ENCODE measurements at places on chromosomes 7 and 10. TPM values are rescaled to one million over a fixed set of nuclear protein-coding genes. Genes with fewer than 3 reads are reported as not detected.

The CALN1 gene
- total RNA-seq: not detected

The ITPRIP gene
- total RNA-seq: 18.4 TPM

The C10orf67 gene
- total RNA-seq: 0.46 TPM

The HYAL4 gene
- total RNA-seq: 0.21 TPM

The UBE2D1 gene
- total RNA-seq: 59.3 TPM

The NOM1 gene
- total RNA-seq: 7.8 TPM

DNA sequence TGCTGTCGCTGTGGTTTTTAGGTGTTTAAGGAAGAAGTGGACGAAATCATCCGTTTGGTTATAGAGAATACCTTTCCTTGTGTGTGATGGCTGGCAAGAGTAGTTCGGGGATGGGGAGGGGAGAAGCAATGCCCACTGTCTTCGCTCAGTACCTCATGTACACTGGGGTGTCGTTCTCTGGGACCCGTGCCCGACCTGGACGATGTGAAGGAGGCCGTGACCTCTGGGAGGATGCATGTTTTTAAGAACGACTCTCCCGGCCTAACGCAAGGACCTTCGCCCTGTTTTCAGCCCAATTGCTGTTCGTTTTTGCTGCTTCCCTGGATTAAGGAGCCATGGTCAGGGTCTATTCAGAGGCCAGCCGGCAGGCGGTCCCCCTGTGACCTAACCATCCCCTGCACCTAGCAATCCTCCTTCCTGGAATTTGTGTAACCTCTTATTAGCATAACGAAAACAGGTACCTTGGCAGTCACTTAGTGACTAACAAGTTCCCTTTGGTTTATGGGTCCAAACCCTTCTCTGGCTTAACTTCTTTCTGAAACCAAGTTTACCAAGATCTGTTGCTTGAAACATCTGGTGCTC, 1.3 kb downstream of the NFE2L3 start:
- H3K4me3 ChIP-seq: peak overlapping the region; percentile 64
- no peaks in the 10 kb centered on the region for H3K4me1 ChIP-seq
- DNase-seq: no peak
- no peaks in the 10 kb centered on the region for H3K36me3 ChIP-seq

DNA sequence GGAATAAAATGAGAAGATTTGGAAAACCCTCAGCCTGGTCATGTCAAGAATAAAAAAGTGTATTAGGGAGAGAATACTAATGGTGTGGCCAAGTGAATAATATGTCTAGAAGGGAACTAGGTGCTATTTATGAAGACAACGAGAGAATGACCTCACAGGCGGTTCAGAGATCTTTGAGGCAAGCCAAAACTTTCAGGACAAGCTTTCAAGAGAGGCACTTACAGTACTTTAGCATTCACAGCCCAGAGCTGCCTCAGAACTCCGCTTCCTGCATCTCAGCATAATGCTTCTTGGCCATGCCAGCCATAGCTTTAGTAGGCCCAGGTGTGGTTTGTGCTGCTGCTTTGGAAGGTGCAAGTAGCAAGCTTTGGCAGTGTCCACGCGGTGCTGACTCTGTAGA, 37.2 kb upstream of the CCDC7 start:
- no peaks in the 10 kb centered on the region for H3K36me3 ChIP-seq
- H3K27ac ChIP-seq: no peak overlapping the region
- no peak overlapping the region for H3K4me3 ChIP-seq

DNA sequence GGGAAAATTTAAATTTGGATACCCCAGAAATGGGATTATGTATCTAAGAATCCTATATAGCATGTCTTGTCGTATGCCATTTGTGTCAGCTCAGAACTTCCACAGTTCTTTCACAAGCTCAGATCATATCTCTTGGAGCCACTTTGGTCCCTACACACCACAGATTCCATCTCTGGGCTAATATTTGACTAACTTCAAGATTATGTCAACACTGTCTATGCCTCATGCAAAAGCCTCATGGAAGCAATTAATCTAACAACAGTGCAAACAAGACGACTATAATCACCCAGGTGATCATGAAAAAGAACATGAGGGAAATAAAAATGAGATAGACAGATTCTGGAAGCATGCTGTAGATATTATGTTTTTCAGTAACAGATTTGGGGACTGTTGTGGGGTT, 189.1 kb downstream of the LRRTM3 start:
- H3K4me3 ChIP-seq: no peak overlapping the region
- H3K36me3 ChIP-seq: no peaks in the 10 kb centered on the region
- no peak overlapping the region for H3K27ac ChIP-seq
- H3K27me3 ChIP-seq: no peaks in the 10 kb centered on the region
- peaks cover 16% of the 10 kb centered on the region for H3K4me1 ChIP-seq
- DNase-seq: no peak

DNA sequence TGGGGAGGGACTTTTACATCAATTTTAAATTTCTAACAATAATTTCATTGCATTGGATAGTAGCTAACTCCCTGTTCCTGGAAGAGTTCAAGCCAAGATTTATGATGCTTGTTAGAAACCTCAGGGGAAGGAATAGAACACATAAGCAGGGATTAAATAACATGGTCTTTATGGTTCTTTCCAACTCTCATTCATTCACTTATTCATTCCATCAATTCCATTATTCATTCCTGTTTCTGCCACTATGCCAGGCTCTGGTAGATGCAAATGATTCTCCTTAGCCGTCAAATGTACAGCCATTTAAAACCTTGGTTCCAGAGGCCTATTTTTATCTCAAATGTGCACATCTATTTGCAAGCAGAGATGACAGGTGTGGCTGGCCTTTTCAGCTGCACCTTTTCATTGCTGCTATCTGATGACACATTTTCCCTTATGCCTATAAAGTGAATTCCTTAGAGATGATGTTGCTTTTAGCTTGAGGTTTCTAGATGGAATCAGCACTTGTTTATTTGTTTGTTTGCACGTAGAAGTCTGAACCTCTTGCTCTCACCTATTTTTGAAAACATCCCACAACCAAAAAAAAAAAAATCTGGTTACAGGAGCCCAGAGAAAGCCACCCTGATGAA, 205.7 kb upstream of the IGFBP3 start:
- no peak overlapping the region for H3K27ac ChIP-seq
- H3K4me1 ChIP-seq: peaks cover 5% of the 10 kb centered on the region
- no peaks in the 10 kb centered on the region for H3K27me3 ChIP-seq
- no peaks in the 10 kb centered on the region for H3K36me3 ChIP-seq
- no peak overlapping the region for H3K4me3 ChIP-seq
- no peak for DNase-seq

GRCh38 chr7:158270106-158270775, 317.4 kb downstream of the PTPRN2 start:
- H3K27me3 ChIP-seq: no peaks in the 10 kb centered on the region
- H3K27ac ChIP-seq: no peak overlapping the region
- H3K36me3 ChIP-seq: no peaks in the 10 kb centered on the region
- DNase-seq: no peak
